ENCODE measurements at places on chromosomes 4 and X. TPM values are rescaled to one million over a fixed set of nuclear protein-coding genes. Genes with fewer than 3 reads are reported as not detected.

DNA sequence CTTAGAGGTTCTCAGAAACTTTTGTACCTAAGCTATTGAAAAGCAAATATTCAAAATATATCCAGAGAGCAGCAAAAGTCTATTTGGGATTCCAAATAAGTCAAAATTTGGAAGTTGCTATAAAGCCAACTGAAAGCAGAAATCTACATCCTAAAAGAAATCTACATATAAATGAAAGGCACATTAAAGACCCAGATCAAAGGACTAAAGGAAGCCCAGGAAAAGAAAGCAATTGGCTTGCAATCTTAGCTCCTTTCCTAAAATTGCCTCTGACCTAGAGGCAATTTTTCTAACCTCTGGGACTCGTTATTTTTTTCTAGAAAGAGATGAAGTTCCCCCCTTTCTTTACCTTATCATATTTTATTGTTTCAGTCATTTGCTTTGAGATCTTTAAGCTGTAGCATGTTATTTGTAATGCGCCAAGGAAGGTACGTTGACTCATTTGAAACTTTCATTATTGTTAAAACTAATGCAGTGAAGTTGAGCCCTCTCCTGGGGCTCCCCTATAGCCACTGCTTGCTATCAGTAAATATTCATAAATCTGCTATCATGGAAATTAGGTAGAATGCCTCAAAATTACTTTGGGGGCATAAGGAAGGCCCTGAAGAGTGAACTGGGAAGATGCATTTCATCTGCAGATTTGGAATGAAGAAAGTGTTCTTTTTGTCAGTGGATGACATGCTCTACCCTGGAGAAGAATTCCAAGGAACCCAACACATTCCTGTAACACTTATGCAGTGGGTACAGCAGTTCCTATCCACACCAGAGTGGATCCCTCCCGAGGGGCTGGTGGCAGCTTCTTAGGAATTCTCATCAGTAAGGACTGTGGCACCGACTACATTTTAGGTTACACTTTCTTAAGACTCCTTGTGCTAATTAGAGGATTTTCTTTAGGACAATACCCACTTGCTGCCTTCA lies 177.8 kb upstream of the IGFBP7 start:
- no peak for DNase-seq

GRCh38 chrX:107323786-107324492 lies 117.5 kb downstream of the DNAAF6 start:
- no peak for DNase-seq

DNA sequence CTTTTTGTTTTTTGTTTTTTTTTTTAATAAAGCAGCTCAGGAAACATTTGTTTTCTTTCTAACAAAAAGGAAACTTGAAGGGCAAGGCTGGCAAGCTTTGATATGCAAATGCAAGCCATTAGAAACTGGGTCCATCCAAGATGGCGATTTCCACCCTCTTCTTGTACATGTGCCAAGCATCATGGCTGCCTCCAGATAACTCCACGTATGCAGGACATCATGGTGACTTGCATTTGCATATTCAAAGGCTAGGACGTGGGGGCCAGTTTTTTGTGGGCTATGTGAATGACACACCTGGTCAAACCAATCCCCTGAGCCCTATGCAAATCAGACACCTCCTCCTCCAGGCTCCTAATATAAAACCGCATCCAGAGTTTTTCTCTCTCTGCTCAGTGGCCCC lies 692.6 kb downstream of the FAM133A start:
- DNase-seq, result no peak

CSAG1 gene
- total RNA-seq, result not detected

DNA sequence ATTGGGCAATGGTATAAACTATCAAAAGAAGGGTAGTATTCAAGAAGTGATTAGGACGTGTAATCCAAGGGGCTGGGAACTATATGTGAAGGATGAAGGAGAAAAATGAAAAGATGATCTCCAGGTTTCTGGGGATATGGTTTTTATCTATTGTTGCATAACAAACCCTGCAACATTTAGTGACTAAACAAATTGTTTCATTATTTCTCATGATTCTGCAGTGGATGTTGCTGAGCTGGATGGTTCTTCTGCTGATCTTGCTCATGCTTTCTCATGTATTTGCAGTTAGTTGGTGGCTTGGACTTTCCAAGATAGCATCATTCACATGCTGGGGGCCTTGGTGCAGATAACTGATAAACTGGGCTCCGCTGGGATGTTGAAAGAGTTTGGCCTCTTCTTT lies 29.1 kb downstream of the PHOX2B start:
- DNase-seq, result no peak

- no peak for DNase-seq
Measured at GRCh38 chrX:9542106-9542760, 77.4 kb downstream of the TBL1X start.

ARMCX4 gene
- 7.7 TPM for total RNA-seq

- no peak for DNase-seq
Measured at GRCh38 chr4:102518703-102519131, 17.6 kb downstream of the NFKB1 start.

PPP2R2C gene
- total RNA-seq, result not detected

- DNase-seq, result no peak
Measured at GRCh38 chr4:172945611-172946010, 223.0 kb upstream of the GALNT7 start.

DNA sequence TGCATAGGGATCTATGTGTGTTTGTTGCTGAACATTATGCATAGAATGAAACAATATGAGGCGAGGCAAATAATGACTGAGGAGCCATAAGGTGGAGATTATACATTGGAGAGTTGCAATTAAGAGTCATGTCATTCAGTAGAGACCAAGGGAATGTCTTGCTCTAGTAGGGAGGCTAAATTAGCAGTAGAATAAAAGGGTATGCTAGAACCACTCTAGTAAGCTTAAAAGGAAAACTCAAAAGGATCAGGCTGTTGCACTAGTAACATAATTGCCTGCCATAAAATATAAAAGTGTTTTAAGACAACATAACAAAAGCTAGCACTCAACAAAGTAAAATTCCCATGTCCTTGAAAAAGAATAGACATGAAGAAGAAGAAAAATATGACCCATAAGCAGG lies 586.2 kb upstream of the DIAPH2 start:
- DNase-seq, result no peak

CLDN34 gene
- 1.5 TPM for total RNA-seq

- DNase-seq, result no peak
Measured at GRCh38 chr4:63583007-63583406, 826.2 kb downstream of the TECRL start.

DNA sequence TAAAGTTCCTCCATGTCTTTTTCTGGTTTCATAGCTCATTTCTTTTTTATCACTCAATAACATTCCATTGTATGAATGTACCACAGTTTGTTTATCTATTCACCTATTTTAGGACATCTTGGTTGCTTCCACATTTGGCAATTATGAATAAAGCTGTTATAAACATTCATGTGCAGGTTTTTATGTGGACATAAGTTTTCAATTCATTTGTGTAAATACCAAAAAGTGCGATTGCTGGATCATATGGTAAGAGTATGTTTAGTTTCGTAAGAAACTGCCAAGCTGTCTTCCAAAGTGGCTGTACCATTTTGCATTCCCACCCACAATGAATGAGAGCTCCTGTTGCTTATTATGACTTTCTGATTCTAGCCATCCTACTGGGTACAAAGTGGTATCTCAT lies 36.3 kb upstream of the ZFX start:
- no peak for DNase-seq

- no peak for DNase-seq
Measured at GRCh38 chr4:165328708-165329107, 1.2 kb downstream of the MSMO1 start.

GRCh38 chrX:126170720-126171119 lies 4.6 kb upstream of the DCAF12L2 start:
- no peak for DNase-seq

DNA sequence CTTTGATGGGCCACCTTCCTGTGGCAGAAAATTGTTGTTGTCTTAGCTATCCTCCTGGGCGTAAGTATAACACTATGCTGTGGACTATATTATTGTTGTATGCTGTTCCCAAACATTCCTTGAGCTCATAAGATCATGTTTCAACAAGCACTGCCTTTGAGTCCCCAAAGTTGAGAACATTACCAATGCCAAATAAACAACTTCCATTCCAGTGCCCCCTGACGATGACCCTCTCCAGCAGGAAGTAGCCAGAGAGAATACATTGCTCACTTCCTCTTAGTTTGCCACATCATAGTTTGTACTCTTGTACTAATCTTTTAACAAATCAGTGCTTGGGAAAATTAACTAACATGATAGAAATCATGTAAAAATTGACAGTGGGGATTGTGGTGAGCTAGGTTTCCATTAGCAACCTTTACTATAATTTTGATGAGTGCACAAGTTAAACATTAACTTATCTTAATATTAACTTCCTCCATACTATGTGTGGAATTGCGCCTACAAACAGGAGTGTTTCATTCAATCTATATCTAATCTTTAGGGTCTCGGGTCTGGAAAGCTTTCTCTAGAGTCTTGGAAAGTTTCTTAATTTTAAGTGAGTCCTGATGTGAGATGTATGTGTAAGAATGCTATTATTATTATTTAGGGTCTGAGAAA lies 20.3 kb upstream of the DHX15 start:
- DNase-seq, result no peak

DNA sequence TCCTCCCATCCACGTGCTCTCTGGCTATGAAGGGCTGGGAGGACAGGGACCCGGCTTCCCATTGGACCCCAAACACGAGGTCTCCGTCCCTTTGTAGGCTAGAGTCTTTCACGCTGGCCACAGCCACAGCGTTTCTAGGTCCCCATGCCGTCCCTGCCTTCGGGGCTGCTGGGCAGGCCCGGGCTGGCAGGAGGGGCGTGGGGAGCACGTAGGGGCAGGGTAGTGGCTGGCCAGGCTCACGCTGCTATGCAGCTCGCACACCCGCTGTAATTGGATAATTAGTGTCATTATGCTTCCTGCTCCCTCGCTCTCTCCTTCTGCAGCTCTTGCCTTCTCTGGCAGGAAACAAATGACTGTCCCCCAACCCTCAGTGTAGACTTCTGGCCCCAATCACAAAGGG lies 9.8 kb downstream of the ATP2B3 start:
- no peak for DNase-seq

DNA sequence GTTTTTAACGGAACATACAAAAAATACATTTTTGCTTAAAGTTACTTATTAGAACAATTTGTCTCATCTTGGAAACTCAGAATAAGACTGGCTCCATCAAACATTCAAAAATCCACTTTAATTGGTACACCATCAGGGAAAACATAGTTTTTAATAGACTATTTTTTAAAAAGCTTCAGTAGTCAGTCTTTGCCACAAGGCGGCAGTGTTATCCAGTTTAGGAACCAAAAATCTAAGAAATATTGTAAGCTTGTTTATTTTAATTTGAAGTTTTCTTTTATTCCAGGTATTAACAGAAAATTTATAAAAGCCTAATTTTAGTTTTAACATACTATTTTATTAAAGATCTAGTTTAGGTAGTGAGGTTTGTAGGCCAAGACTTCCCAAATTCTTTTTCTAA lies 107.7 kb downstream of the APOOL start:
- DNase-seq, result no peak

DNA sequence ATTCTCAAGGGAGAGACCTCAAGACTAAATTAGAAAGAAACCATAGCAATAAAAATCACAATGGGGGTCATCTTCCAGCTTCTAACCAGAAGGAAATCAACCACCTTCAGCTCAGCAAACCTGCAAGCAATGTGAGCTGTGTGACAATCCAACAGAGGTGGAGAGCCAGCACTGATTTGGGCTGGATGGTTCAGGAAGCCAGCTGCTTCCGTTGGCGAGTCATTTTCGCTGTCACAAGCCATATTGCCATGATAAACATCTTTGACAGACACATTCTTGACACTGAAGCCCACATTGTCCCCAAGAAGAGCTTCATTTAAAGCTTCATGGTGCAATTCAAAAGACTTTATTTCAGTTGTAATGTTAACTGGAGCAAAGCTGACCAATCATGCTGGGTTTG lies 22.7 kb downstream of the F8A1 start:
- DNase-seq, result no peak

GRCh38 chrX:44428989-44429627 lies 85.6 kb upstream of the EFHC2 start:
- no peak for DNase-seq

DNA sequence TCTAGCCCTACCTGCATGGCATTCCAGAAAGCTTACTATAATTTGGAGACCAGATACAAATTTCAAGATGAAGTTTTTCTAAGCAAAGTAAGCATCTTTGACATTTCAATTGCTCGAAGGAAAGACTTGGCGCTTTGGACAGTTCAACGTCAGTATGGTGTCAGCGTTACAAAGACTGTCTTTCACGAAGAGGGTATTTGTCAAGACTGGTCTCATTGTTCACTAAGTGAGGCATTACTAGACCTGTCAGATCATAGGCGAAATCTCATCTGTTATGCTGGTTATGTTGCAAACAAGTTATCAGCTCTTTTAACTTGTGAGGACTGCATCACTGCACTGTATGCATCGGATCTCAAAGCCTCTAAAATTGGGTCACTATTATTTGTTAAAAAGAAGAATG lies 17.6 kb downstream of the THAP9 start:
- DNase-seq, result no peak

DNA sequence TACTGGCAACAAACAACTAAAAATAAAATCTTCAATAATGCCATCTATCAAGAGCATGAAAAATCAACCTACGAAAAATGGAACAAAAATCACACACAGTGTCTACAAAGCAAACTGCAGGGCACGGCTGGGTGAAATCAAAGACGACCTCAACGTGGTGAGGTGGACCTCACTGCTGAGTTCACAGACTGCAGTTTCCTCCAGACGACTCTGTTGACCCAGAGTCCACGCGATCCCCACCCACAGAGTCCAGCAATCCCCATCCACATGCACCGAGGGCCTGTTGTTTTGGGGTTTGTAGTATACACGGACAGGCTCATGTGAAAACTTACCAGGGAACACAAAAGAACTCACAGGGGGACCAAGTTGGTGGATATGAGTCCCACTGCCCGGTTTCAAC lies 31.1 kb upstream of the GTPBP6 start:
- no peak for DNase-seq

DNA sequence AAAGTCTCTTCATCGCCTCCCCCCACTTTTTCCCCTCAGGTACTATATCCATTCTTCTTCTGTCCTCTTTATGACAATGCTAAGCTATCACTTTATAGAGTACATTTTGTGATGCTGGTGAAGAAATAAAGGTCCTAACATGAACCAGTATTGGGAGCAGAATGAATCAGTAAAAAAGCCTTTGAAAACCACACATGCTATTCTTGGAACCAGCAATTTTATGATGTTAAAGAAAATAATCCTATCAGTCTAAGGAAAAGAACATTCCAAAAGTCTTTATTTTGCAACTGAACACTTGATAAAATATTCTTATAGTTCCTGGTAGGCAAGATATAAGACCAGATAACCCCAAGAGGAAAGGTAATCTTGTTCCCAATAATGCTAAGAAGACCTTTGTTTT lies 107.8 kb upstream of the MCF2 start:
- DNase-seq, result no peak

TBL1X gene
- total RNA-seq, result 13.2 TPM

TMEM144 gene
- total RNA-seq, result 13.1 TPM

All from upper lobe of left lung (tissue), 6 donors.